HEK293T (cell line): ENCODE measurements at places on chromosomes 3 and 15.

DNA sequence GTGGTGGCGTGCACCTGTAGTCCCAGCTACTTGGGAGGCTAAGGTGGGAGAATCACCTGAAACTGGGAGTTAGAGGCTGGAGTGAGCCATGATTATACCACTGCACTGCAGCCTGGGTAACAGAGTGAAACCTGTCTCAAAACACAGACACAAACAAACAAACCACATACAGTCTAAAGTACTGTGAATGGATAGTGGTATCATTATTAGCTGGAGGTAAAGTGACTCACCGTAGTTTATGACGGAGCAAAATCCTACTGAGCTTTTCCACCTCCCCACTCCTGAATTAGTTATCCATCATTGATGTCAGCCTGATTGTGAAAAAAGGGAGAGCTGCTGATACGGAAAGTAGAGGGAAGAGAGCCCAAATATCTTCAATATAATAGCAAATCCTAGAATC, 3.2 kb upstream of the CNOT10 start:
- DNase-seq, result no peak

GRCh38 chr3:177528306-177529070, 331.2 kb upstream of the TBL1XR1 start:
- no peak for DNase-seq

- no peak for DNase-seq
Observed at GRCh38 chr3:142022381-142022780, 127.0 kb downstream of the TFDP2 start.

- DNase-seq, result no peak
Observed at GRCh38 chr3:108598375-108598774, 8.9 kb downstream of the DZIP3 start.

GRCh38 chr3:158355623-158356588, 215.1 kb upstream of the MLF1 start:
- no peak for DNase-seq

GRCh38 chr3:291028-291427, 94.5 kb downstream of the CHL1 start:
- no peak for DNase-seq

GRCh38 chr15:87567406-87568030, 689.0 kb downstream of the NTRK3 start:
- no peak for DNase-seq

- no peak for DNase-seq
Observed at GRCh38 chr3:37189109-37189508, 14.7 kb upstream of the LRRFIP2 start.
